ENCODE measurements at places on chromosomes 3 and 15. TPM values are rescaled to one million over a fixed set of nuclear protein-coding genes. Genes with fewer than 3 reads are reported as not detected.

The SERINC4 gene
- total RNA-seq: not detected

The U2SURP gene
- 71.4 TPM for total RNA-seq

The LYZL4 gene
- total RNA-seq: not detected

The IL12A gene
- total RNA-seq: 6.4 TPM

The PLA2G4D gene
- not detected for total RNA-seq

The FHIT gene
- 0.32 TPM for total RNA-seq

The GOLGA8Q gene
- not detected for total RNA-seq

The NR2E3 gene
- total RNA-seq: 0.15 TPM

The TRH gene
- not detected for total RNA-seq

The TMEM158 gene
- total RNA-seq: 2.6 TPM

The CSTA gene
- total RNA-seq: not detected

The SEMA6D gene
- total RNA-seq: 1.6 TPM

The ARNT2 gene
- total RNA-seq: 0.15 TPM

The BNC1 gene
- 11.7 TPM for total RNA-seq

The TMEM207 gene
- total RNA-seq: not detected

The GTPBP8 gene
- 29.3 TPM for total RNA-seq

The PLAAT1 gene
- not detected for total RNA-seq

The PYGO1 gene
- total RNA-seq: 1.6 TPM

The ZNF501 gene
- 5.8 TPM for total RNA-seq

The TUSC2 gene
- 36.0 TPM for total RNA-seq

The AADAC gene
- 0.15 TPM for total RNA-seq

The ANKDD1A gene
- 3.0 TPM for total RNA-seq

The CCDC33 gene
- not detected for total RNA-seq

The ACOX2 gene
- total RNA-seq: 1.7 TPM

The PIGZ gene
- total RNA-seq: 2.6 TPM

The CPB1 gene
- not detected for total RNA-seq

The MINAR1 gene
- 0.30 TPM for total RNA-seq

The CLDN18 gene
- total RNA-seq: not detected

The C3orf85 gene
- not detected for total RNA-seq

The CELF6 gene
- total RNA-seq: not detected

The ACSBG1 gene
- not detected for total RNA-seq

The BFSP2 gene
- not detected for total RNA-seq
